PC-9 (cell line): ENCODE measurements at places on chromosomes 4 and X.
A peak's percentile ranks its signal among the peaks of the same experiment; 100 is the strongest.

DNA sequence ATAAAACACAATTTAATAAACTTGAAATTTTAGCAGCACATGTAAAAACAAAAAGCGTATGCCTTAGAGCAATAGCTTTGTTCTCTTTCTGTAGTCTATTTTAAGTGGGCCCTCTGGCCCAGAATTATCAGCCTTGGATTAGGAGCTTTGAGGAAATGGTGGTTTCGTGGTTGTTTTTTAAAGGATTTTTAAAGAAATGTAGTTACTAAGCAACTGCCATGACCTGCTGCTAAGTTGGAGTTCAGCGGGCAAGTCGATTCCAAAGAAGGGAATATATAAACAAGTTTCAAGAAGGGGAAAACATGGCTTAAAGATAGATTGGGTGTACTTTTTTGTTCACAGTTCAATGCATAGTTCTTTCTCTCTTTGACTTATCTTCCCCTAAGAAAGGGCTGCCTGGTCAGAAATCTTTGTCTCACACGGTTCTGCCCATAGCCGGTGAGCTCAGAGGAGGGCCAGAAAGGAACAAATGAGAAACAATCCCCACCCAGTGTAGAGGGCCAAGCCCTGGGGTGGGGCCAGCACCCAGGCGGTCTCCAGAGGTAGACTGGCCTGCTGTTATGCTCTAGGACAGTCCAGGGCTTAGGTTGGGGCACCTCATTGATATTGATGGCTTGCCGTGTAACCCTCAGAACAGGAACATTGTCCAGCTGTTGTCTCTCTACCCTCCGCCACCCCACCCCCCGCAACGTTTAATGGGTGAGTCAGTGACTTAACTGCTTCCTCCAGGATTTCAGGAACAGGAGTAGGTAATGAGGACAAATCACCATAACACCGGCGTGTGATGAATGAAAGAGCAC lies 32.5 kb downstream of the DLG3 start:
- peak; percentile 55 for DNase-seq

GRCh38 chr4:118759481-118759880 lies 74.3 kb downstream of the METTL14 start:
- DNase-seq, result no peak

- no peak for DNase-seq
Observed at GRCh38 chrX:71181558-71181909, 36.9 kb downstream of the NLGN3 start.

DNA sequence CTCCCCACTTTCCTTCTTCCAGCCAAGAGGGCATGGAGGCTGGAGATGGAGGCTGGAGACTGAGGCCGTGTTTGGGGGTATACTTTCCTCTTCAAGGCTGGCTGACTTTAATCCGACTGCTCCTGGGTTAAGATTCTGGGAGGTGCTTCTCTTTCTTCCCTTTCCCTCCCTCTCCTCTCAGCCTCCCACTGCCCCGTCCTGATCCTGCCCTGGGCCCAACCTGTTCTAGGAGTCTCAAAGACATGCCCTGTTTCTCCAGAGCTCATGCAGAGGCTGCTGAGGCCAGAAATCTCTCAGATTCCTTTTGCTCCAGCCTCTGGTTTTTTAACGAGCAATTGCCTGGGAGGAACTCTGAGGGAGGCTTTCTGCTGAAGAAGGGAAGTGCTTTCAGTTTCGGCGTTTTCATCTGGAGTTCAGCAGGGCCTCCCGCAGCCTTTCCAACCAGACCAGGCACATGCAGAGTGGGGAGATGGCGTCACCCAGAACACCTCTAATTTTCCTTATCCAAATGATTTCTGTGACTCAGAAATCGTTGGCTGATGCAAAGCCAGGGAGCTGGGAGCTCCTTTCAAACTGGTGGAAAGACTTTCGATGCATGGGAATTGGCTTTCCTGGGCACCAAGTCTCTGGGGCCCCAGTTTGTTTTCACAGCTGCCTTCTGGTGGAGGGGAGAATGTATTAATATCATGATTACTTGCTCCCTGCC lies 34.5 kb upstream of the FAM9C start:
- DNase-seq, result no peak

- no peak for DNase-seq
Observed at GRCh38 chr4:14267373-14268060, 640.0 kb upstream of the BOD1L1 start.

GRCh38 chr4:104989371-104989770 lies 157.3 kb upstream of the TET2 start:
- no peak for DNase-seq

DNA sequence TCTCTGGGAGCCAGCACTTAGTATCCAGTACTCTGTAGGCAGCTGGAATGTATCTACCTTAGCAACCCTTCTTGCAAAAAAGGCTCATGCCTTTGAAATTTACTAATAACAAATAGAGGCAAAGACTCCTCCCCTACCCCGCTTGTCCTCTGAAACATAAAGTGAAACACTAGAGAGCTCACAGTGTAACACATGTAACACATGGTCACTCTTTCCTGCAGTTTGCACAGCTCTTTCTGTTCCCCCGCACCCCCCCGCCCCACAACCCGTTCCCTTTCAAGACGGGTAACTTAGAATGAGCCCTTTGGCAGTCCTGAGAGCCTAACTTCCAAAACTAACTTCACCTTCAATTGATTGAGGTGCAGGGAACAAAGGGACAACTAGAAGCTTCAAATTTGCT lies 6.0 kb upstream of the BCORL1 start:
- no peak for DNase-seq

DNA sequence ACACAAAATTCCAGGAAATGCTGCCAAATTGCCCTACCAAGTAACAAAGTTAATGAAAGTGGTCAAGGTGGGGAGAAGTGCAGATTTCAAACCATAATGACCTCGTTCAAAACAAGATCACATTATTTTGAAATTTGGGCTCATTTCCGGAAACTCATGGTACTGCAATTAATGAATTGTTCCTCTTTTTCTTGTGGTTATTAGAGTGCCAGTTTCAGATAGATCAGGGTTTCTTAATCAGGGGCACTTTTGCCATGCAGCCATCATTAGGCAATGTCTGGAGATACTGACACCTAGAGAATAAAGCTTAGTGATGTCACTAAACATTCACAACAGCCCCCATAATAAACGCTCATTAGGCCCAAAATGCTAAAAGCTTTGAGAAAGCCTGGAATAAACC lies 381.5 kb upstream of the GALNT7 start:
- no peak for DNase-seq

- no peak for DNase-seq
Observed at GRCh38 chr4:1096841-1097240, 16.5 kb downstream of the RNF212 start.

DNA sequence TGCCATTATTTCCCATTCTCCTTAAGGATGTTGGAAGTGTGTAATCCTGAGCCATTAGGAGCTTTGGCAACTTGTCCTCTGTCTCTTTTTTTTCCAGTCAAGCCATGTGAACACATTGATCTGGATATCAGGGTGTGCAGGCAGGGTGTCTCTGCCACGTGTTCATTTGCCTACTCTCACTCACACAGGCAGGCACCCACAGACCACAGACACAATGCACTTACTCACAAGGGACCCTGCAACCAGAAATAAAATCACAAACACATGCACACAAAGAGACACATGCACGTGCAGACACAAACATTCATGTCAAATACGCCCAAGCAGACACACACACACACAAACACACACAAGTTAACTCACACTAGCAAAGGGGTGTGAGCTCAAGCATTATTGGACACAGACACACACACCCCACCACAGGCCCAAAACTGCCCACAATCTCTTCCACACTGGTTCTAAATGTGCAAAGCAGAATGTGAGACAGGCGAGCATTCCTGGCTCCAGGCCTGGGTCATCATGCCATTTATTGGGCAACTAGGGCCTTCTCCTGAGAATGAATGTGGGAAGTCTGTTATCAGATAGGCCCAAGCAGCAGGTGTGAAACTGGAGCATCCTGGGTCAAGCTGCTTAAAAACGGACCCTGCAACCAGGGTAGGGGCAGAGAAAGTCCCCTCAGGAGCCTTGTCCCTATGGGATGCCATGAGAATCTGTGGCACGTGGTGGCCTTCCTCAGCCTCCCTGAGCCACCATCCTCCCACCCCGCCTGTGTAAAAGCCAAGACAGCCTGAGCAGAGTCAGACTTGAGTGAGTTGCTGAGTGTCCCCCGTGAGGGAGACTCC lies 63.4 kb downstream of the NBDY start:
- DNase-seq, result no peak

DNA sequence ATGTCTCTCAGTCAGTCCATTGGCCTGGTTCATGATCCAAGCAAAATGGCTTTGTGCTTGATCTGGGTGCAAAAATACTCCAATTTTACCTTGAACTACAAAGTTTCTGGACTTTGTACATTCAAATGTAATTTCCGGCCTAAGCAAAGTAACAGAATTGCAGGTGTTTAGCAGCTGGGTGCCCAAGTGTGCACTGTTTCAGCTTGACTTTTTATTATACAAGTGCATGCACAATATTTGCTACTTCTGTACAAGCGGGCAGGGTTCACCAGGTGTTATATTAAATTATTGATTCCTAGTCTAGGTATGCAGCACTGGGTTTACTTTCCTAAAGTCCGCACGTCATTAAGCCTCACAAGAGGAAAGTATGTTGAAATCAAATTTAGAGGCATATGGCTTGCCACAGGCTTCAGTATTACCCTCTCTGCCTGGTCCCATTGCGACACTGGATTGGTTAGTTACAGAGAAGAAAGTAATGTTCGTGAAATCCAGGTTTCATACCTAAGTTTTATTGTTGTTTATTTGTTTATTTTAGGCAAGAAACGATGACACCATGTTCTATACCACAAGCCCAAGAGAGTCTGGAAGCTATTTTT lies 376.9 kb upstream of the CTSO start:
- DNase-seq, result no peak

DNA sequence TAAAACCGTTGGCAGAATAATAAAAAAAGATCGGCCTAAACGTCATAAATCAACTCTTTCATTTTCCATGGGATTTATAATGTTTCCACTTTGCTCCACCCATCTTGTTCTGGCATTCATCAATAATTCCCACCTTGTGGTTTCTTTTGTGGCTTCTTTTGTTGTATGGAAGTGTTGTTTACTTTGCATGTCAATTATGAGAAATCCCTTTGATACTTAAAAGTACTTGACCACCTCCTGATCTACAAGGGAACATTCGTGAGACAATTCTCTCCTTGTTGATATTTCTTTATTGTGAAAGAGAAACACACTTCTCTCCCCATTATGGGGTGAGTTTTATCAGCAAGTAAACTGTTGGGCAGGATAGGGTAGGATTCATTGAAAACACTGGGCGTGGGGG lies 2.8 kb downstream of the AMELX start:
- no peak for DNase-seq

DNA sequence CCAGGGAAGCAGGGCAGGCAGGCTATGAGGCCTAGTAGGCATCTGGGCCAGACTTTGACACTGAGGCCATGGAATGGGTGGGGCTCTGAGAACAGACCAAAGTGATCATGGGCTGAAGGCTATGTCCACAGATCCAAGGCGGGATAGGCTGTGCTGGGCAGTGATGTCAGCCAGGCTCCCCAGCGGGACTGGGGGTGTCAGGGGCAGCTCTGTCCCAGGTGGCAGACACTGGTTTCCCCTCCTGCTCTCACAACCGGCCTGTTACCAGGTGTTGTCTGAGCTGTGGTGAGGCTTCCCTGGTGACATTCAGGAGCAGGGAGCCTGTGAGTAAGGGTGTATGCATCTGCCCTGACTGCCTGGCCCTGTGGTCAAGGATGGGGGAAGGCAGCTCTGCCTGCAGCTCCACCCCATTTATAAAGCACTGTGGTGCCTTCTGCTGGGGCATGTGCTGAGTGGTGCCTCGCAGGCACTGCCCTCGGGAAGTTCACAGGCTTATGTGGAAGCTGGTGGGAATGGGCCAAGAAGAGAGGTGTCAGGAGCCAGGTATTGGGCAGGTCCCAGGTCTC lies 2.9 kb downstream of the IL9R start:
- no peak for DNase-seq

DNA sequence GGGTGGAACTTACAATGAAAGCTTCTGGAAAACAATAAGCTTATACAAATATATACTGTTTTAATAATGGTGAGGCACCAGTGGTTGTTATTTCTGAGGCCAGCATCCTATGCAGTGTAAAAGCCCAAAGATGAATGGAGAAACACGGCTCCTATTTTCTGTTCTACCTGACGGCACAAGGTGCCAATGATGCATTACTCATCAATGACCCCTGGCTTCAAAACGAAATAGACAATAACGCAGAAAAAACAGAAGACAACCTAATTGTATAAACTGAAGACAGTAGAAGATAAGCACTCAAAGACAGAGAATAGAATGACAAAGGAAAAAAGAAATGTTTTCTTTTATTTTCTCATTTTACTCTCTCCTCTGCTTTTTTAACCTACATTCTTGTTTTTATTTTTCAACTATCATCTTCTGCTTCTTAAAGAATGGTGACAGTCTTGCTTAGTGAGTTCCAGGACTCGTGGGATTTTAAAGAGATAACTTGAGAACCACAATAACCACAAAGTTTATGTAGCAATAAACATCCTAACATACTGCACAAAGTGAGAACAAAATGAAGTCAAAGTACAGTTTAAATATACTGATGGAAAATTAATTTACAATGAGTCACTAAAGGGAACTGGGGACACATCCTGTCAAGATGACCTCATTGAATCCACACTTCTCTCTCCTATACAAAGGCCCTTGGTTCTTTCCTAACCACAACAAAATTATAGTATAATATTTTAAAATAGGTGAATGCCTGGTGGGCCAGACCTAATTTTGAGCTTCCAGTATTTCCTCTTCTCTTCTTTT lies 169.8 kb downstream of the BTC start:
- peak; percentile 90 for DNase-seq

DNA sequence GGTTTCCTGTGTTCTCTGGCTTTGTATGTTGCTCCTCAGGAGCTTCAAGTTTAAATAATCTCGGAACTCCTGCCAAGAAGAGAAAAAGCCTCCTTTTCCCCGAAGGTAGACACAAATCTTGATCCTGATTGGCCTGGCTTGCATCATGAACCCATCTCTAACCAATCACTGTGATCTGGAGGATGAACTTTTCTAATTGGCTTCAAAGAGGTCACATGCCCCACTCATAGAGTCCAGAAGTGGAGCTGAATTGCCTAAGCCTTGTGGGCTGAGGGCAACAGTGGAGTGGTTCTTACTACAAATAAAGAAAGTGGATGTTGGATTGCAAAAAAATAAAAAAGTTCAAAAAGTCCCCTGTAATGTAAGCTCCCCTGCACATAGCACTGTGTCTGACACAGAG lies 245.9 kb downstream of the MID1IP1 start:
- no peak for DNase-seq

DNA sequence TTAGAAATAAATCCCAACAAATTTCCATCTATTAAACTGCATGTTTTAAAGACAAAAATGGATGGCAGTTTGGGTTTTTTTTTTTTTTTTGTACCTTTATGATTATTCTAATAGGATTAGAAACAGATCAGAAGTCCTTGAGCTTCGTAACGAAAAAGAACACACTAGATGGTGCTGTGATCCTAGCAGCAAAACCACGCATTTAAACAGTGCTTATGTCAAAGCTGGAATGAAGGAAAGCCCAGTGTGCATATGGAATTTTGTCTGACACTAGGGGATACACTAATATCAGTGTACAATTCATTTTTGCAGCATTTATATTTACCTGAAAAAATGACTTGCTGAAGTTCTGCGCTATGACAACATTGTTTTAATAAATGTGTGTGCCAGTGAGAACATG lies 229.1 kb downstream of the VEGFC start:
- no peak for DNase-seq

GRCh38 chr4:53907772-53908171 lies 156.6 kb downstream of the CHIC2 start:
- DNase-seq, result no peak
